ENCODE measurements at places on chromosomes 2 and 18.

GRCh38 chr18:9101730-9102507 lies 580 bp upstream of the NDUFV2 start:
- peak; percentile 72 for DNase-seq

- peak; percentile 34 for DNase-seq
Observed at GRCh38 chr2:115165529-115166109, 723.2 kb downstream of the DPP10 start.

- no peak for DNase-seq
Observed at GRCh38 chr2:238120463-238121298, 17.8 kb upstream of the KLHL30 start.

- no peak for DNase-seq
Observed at GRCh38 chr2:135525786-135526185, 5.2 kb downstream of the ZRANB3 start.

DNA sequence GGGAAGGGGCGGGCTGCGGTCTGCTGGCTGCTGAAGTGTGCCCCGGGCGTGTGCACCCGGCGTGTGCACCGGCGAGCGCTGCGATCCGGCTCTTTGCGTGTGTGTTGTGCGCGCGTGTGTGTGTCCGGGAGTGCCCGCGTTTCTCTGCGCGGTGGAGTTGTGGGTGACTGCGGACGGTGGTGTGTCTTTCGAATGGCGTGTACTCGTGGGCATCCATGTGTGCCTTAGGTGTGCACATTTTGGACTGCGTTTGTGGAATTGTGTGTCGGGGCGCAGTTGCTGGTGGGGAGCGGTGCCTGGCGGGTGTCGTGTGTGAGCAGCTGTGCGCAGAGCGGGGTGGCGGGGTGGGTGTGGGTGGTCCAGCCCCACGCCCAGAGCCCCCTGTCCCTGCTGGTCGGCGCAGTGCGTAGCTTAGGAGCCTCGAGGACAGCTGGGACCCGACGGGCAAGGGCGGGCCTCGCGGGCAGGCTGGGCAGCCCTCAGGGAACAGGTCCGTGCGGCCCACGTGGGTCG lies 533 bp downstream of the HPCAL1 start:
- no peak for DNase-seq

- DNase-seq: no peak
Observed at GRCh38 chr2:135825550-135826176, 11.3 kb downstream of the LCT start.

GRCh38 chr2:234632527-234633391 lies 135.9 kb upstream of the ARL4C start:
- peak; percentile 78 for DNase-seq

DNA sequence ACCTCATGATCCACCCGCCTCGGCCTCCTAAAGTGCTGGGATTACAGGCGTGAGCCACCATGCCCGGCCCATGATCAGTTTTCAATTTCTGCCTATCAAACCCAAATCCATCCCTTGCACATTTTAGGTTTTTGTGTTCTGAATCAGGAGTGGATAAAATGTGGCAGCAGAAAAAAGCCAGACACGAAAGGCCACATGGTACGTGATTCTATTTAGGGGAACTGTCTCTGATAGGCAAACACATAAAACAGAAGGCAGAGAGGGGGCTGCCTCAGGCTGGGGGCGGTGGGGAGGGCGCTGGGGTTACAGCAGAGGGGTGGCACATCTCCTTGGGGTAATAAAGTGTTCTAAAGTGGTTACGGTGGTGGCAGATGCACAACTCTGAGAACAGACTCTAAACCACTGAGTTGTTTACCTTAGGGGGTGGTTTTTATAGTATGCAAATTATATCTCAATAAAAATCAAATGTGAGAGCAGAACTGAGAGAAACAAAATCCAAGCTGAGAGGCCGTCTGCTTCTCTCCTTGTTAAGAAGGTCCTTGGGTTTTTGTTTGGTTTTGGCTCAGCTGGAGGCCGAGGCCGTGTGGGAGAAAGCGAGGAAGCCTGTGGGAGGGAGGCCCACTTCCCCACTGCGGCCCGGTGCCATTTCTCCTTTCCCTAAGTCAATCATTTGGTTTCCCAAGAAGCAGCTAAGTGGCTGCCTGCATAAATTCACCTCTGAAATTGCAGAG lies 78.0 kb downstream of the SOWAHC start:
- no peak for DNase-seq

GRCh38 chr18:74234326-74235171 lies 57.2 kb downstream of the CYB5A start:
- peak; percentile 97 for DNase-seq

DNA sequence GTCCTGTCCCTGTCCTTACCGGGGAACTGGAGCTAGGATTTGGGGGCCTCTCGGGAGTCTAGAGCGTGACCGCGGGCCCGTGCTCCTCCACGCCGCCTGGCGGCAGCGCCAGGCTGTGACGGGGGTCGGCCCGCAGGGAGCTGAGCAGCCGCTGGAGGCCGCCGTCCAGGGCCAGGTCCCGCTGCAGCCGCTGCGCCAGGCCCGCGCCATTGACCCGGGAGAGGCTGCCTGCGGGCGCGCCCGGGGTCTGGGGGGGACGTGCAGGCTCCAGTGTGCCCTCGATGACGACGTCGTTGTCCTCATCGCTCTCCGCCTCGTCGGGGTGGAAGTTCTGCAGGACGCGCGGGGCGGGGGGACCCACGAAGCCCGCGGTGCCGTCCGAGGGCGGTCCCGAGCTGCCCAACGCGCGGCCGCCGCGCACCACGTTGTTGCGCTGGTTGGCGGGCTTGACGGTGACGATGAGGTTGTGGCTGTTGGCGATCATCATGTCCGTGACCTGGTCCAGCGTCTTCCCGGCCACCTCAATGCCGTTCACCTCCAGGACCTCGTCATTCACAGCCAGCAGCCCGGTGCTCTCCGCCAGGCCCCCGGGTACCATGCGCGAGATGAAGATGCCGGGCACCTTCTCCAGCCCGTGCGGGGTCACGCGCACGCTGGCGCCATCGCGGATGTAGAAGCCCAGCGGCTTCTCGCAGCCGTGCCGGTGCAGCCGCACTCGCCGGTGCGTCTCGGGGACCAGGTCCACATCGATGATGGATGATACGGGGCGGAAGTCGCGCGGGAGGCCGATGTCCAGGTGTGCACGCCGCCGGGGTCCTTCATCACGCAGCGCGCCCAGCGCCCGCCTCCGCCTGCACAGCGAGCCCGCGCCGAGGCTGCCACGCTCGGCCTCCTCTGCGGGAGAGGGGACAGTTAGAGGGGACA lies 50.9 kb downstream of the ADNP2 start:
- DNase-seq: no peak

- peak; percentile 3 for DNase-seq
Observed at GRCh38 chr2:132701810-132702209, 31.8 kb upstream of the LYPD1 start.

- no peak for DNase-seq
Observed at GRCh38 chr2:5391362-5391761, 300.8 kb upstream of the SOX11 start.

- DNase-seq: no peak
Observed at GRCh38 chr2:96258166-96259022, 7.4 kb downstream of the TMEM127 start.

GRCh38 chr2:140338795-140339194 lies 1558.6 kb upstream of the NXPH2 start:
- no peak for DNase-seq

GRCh38 chr2:43958397-43959275 lies 37.2 kb downstream of the LRPPRC start:
- no peak for DNase-seq

DNA sequence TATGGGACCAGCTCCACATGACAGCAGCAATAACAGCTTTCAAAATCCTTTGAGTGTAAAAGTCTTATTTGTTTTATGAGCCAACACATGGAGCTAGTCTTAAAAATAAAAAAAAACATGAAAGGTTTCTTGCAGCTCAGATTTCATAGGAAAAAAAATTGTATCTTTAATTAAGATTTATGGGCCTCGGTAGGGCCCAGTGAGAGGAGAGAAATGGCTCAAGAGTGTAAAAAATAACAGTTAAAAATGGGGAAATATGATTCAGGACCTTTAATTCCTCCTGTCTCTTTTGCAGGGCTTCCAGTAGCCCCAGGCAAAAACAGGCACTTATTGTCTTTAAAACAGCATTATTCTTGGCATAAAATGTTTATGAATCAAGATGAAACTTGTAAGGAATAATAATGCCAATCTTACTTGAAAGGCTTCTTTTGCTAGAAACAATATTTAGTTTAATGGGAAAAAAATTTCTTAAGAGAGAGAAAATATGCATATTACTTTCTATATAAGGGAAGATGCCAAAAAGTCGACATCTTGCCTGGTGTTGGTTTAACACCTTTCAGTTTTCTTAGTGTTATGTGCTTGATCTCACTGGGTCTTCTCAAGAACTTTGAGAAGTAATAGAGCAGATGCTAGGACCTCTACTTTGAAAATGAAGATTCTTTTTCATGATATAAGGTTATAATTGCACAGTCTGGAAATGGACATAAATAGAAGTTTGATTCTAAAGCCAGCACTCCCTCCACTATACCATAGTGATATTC lies 71.3 kb upstream of the SETBP1 start:
- DNase-seq: no peak

GRCh38 chr2:12688893-12689292 lies 27.8 kb upstream of the TRIB2 start:
- no peak for DNase-seq

DNA sequence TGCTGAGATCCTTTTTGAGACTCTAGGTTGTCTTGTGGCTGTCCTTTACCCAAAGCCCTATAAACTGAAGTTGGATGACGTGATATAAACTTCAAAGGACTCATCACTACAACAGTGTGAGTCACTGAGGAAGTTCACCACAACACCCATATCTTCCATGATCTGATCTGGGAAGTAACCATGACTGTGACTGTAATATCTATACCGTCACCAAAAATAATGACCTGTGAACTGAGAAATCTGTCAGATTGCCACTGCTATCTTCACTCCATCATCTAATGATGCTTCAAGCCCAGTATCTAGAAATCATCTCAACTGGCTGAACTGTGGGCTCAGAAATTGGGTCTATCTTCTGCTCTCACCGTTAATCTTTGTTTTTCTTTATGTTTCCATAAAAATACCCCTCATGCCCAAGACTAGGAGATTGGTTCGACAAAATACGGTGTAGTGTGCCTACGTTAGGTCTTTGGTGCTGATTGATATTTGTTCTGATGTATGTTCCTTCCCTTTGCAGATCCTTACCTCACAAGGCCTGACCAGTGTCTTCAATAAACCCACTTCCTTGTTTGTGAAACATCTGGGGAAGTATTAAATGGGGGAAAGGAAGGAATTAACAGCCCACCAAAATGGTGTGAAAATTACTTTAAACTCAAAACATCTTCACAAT lies 78.2 kb downstream of the MYL12B start:
- DNase-seq: peak; percentile 60

- peak; percentile 41 for DNase-seq
Observed at GRCh38 chr2:28956415-28956826, 24.7 kb upstream of the TOGARAM2 start.

DNA sequence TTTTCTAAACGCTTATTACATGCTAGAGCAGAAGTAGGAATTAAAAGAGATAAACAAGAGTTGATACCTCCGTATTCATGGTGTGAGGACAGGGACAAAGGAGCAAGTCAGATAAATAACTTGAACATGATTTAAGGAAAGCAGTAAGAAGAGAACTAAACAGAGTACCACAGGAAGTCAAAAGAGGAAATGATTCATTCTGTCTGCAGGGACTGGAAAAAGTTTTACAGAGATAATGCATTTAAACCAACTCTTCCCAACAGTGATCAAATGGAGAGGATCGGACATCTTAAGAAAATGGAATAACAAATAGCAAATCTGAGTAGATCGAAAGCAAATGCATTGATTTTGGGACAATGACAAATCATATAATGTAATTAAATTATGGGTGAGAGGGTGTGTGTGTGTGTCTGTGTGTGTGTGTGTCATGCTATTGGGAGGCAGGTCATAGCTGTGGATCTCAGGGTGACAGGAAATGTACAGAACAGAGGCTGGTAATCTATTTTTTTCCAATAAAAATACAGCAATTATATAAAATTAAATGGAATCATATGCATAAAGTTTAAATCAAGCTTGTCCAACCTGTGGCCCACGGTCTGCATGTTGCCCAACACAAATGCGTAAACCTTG lies 113.4 kb downstream of the MC4R start:
- DNase-seq: no peak

DNA sequence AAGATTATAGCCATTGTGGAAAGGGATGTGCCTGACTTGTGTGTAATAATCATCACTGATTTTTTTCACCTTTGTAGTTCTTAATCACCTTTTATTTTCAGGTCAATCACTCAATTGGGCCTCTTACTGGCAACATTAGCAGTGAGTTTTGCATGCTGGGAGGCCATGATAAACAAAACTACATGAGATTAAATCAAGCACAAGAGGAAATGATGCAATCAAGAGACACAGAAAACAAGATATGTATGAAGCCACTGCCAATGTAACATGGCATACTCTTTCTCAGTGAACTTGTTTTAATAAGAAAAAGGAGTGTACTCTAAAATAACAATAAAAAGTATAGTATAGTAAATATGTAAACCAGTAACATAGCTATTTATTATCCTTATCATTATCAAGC lies 69.9 kb upstream of the FSIP2 start:
- DNase-seq: no peak

DNA sequence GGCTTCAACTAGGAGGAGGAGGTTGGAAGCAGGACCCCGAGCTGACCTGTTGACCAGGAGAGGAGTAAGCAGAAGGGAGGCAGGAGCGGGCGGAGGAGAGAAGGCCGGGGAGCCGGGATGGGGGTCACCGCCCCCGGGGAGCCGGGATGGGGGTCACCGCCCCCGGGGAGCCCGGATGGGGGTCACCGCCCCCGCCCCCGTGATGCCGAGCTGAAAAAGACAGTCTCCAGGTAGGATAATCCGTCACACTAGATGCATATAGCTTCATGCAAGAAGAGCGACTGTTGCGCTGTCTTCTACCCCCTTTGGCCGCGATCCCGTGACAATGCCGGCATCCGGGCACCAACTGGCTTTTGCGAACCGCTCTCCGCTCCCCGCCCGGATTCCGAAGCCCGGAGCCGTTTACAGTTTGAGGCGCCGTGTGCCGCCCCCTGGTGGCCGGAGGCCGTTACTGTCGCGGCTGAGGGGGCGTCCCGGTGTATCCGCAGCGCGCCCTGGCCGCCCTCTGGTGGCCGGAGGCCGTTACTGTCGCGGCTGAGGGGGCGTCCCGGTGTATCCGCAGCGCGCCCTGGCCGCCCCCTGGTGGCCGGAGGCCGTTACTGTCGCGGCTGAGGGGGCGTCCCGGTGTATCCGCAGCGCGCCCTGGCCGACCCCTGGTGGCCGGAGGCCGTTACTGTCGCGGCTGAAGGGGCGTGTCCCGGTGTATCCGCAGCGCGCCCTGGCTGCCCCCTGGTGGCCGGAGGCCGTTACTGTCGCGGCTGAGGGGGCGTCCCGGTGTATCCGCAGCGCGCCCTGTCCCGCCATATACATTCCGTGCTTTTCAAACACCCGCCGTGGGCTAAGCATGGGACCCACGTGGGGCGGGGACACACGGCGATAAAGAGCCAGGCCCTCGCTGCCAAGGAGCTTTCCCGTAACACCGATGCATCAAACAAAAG lies 89.6 kb downstream of the ACTR3 start:
- no peak for DNase-seq

- no peak for DNase-seq
Observed at GRCh38 chr18:64974391-64975125, 776.3 kb upstream of the CDH7 start.

- peak; percentile 74 for DNase-seq
Observed at GRCh38 chr18:13159579-13159978, 59.0 kb upstream of the LDLRAD4 start.

GRCh38 chr2:189191766-189192165 lies 12.2 kb upstream of the COL5A2 start:
- peak; percentile 77 for DNase-seq

All from fibroblast of mammary gland (primary cell).